ENCODE measurements at places on chromosomes 6 and 20.
A peak's percentile ranks its signal among the peaks of the same experiment; 100 is the strongest.

DNA sequence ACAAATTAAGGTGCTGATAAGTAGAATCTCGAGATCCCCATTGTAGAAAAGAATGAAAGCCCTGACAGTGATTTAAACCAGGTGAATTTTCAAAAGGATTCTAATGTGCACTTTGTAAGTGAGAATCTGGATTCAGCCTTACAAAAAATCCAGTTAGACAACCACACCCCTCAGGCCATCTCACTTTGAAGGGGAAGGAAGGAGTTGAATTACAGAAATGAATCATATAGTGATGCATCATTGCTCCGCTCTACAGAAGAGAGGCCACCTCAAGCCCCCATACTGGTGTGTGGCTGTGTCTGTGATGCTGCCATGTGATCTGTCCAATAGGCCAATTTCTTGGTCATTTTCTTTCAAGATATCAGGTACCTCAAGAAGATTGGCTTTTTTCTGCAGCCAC, 85.5 kb upstream of the NT5E start:
- no peak for DNase-seq

DNA sequence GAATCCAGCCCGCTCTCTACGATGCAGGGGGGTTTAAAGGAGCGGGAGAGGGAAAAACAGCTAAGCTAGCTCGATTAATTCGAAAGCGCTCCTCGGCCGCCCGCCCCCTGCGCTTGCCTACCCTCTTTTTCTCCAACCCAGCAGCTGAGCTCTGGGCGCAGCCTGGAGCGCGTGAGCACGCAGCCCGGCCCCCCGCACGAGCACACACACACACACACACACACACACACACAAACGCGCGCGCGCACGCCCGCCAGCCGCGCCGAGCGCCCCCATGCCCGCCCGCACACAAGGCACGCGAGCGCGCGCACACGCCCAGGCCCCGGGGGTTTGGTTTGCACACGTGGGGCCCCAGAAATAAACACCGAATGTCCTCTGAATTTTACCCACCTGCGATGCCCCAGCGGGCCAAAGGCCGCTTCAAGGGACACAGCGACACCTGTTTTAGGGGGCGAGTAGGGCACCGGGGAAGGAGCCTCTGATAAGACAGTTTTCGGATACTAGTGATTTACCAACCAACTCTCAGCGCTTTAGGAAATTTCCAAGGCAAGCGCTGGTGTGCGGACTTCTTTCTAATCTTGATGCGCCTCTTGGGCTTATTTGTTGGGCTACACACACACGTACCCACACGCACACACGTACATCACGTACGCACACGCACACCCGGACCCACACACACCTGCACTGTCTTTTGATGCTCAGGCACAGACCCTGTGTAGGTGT, 802 bp upstream of the NRN1 start:
- peak; percentile 19 for DNase-seq

- DNase-seq = no peak
These were observed 187.5 kb upstream of the MARCKS start for GRCh38 chr6:113669606-113670005.

GRCh38 chr6:30845183-30845582, 39.1 kb upstream of the DDR1 start:
- no peak for DNase-seq

GRCh38 chr6:159505140-159505922, 187.7 kb downstream of the SOD2 start:
- DNase-seq = no peak

- DNase-seq = no peak
These were observed 173.1 kb upstream of the KCNG1 start for GRCh38 chr20:51195990-51196389.

GRCh38 chr6:53014063-53014462, 19.0 kb upstream of the GSTA4 start:
- no peak for DNase-seq

GRCh38 chr6:6584310-6585002, 4.1 kb upstream of the LY86 start:
- DNase-seq = no peak

GRCh38 chr6:155039618-155040017, 44.5 kb downstream of the TIAM2 start:
- DNase-seq = no peak

DNA sequence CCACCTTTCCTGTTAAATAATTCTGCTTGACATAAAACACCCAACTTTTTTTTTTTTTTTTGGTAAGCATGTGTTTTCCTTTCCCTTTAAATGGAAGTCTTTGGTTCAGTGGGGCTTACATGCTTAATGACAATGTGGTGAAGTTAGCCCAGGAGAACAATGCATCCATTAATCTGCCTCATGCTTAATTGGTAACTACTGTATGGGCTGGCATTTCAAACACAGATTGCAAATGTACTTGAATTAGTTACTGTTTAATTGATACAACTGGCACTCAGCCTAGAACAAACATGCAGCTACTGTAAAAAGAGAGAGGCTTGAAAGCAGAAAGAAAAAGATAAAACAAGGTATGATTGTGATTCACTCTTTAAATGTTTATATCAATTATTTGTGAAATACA, 483.6 kb upstream of the NOX3 start:
- DNase-seq = no peak

DNA sequence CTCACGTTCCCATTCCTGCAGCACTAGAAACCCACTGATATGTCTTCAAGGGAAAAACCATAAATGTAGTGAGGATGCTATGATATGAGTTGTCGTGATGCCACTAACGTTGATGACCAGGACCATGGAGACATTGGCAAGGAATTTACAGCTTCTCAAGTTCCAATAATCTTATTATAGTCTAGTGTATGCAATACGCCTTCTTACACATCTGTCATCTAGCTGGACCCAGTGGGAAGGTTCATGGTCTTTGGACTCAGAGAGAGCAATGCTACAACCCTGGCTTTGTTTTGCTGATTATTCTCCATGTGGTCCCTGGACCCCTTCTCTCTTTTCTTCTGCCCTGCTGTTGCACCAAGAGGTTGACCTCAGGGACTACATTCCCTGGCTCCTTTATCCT, 76.0 kb upstream of the BMP2 start:
- DNase-seq = no peak

DNA sequence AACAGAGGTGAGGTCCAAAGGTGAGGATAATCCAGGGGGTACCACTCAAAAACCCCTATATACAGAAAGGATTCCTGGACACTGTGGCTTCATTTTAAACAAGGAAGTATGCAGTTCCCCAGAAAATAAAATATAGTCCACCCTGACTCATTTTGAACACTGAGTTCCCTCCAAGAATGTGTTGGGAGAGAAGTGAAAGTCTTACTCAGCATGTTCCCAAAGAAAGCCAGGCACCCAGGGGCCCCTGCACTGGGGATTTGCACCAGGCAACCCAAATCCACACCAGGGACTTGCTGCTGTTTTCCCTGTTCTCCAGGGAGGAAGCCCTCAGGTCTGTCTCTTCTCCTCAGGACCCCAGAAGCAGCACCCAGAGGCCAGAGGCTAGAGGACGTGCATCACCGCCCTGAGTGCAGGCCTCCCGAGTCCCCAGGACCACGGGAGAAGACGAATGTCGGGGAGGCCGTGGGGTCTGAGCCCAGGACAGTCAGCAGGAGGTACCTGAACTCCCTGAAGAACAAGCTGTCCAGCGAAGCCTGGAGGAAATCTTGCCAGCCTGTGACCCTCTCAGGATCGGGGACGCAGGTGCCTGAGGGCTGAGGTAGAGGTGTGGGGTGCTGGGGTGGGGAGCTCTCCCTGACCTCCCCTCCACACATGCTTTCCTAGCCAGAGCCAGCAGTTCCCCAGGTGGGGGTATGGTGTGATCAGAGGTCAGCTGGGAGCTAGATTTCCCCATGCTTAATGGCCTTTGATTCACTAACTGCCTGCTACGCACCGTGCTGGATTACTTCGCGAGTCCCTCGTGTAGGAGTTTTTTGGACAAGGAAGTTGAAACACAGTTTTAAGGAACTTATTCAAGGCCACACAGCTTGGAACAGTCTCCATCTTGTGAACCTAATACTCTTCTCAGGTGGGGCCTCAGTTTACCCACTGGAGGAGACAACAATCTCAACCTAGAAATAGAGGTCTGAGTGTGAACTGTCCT, 3.3 kb downstream of the FGD2 start:
- no peak for DNase-seq

DNA sequence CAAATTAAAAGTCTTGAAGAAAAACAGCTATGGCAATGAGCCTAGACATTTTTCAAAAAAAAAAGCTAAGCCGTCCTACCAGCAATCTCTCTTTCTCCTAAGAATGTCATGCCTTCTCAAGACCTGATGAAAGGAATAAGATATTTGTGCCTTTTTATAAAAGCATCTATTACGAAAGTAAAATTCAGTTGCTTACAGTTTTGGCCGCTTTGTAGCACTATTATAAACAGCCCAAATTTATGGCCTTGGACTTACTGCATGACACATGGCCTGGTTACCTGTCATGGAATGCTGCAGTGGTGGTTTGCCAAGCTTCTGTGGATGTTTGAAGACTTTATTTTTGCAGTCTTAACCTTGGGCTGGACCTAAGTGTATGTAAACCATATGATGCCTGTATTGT, 22.2 kb upstream of the VAPB start:
- DNase-seq = no peak

- no peak for DNase-seq
These were observed 63.3 kb downstream of the SCAF8 start for GRCh38 chr6:154796484-154796883.

DNA sequence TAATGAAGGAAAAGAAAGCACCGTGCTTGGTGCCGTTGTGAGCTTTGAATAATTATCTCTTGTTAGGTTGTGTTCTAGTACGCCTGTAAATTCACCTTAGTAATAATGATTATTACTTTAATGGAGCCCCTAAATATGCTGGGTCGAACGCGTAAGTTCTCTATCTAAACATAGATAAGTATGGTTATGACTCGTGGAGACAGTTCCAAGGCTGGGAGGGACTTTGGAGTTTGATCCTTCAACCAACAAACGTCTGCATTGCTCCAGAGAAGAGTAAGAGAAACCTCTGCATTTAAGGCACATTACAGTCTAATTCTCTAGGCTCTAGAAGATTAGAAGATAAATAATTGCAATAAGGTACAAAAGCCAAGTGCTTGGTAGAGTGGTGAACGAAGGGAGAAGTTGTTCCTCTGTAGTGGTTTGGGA, 514 bp downstream of the ACOT13 start:
- DNase-seq = no peak

DNA sequence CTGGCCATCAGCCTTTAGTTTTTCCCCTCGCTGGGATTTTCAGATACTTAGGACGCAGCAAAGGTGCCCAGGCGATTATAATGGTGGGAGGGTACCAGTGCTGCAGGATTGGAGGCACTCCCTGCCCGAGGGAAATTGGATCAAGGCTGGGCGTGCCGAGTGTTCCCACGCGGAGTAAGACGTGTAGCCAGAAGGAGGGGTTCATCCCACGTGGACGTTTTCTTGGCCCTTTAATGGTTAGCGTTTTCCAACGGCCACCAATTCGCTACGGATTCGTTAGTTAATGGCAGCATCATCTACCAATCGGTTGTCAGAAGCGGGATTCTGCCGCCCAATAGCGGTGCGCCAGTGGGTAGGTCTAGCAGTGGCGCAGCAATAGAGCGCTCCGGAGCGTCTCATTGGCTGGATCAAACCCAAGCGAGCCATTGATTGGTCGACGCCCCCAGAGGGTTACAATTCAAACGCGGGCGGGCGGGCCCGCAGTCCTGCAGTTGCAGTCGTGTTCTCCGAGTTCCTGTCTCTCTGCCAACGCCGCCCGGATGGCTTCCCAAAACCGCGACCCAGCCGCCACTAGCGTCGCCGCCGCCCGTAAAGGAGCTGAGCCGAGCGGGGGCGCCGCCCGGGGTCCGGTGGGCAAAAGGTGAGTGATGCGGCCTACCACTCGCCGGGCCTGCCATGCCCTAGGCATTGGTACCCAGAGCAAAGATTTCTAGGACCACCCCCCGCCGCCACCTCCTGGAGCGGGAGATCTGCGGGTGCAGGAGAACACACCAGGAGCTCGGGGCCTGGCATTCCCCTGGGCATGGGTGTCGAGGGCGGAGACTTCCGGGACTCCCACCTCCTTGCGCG, at the start of gene UBE2C:
Gene UBE2C (plus strand): TSS at position 488 of the 849 bp plus-strand sequence. CDS start 52 bp downstream, at position 540.
- DNase-seq = peak; percentile 87
